CD4-positive, alpha-beta T cell treated with Interleukin-6 at 100 ng/mL for 8 hours (primary cell): ENCODE measurements at places on chromosomes 4 and X.

GRCh38 chr4:6749340-6750171, 33.0 kb upstream of the KIAA0232 start:
- no peak for DNase-seq

DNA sequence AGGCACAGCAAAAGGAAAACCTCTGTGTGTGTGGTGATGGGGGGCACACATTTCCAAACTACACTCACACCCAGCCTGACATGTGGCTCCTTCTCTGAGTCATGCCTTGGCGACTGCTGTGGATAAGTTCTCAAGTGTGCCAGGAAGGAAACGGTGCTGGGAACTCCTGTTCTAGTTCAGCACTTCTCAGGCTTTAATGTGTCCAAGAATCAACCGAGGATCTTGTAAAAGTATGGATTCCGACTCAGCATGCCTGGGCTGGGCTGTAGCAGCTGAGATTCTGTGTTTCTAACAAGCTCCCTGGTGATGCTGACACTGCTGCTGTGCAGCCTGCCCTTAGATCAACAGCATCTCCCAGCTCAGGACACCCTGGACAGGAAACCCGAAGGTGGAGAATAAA, 20.2 kb downstream of the CLNK start:
- DNase-seq = no peak

DNA sequence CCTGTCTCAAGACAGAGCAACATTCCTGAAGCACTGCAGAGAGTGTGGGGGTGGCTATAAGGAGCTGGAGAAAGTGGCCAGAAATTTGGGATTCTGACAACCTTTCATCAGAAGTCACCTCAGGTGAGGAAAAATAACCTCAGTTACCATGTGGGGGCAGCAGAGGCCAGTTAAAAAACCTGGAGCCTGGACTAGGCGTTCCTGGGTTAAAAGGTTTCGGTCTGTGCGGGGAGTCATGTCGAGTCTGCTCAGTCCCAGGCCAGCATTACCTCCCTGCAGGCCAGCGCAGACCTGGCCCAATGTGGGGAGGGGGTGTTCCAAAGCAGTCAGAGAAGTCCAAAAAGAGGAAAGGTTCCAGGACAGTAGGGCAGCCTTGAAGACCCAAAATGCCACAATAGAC, 10.9 kb upstream of the NALF2 start:
- no peak for DNase-seq

GRCh38 chrX:109672239-109672638, 47.3 kb upstream of the KCNE5 start:
- no peak for DNase-seq

DNA sequence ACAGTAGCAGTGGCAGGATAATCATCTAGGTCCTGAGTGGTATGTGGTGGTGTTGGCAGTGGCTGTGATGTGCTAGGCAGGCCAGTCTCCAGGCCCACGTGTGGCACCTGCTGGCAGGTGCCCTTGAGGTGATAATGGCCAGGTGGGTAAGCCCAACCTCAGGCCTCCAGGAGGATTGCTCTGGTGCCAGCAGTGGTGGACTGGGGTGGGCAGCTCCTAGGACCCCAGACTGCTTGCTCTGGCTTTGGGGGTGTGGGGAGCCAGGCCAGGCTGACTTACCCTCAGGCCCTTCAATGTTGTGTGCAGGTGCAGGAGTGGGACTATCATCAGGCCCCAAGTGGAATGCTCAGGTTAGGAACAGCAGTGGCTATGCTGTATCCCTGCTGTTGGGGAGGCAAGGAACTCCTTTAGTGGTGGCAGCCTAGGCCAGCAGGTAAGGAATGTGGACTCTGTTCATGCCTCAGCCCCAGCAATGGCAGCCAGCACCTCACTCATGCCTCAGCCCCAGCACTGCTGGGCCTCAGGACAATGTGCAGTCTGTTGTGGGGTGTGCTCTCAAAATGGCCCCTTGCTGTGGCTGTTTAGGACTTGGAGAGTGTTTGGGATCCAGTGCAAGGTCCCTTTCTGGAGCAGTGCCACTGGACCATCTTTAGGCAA, 24.3 kb downstream of the SERPINA7 start:
- DNase-seq = no peak

GRCh38 chrX:140697618-140698017, 11.9 kb upstream of the LINC00632 start:
- DNase-seq = no peak

DNA sequence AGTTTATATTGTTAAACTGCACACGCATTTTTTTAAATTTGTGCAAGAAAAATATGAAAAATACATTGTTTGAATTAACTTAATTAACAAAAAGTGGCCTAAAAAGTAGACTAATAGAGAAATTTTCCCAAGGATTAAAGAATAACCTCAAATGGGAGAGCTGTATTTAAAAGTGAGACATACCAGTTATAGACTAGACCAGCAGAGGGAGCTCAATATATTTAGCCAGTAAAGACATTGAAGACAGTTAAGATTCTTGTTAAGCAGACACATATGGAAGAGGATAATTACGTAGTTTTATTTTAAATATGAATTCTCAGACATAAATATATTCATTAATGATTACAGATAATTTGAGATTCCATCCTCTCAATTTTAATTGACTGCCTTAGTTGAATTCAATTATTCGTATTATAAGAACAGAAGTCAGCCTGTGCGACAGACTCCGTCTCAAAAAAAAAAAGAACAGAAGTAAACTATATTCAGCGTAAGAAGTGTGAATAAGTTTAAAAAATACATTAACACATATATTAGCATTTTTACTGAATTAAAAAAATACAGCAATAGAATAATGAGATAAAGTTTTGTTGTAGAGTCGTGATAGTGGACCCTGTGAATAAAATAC, 64.8 kb downstream of the GLRA3 start:
- DNase-seq = no peak

DNA sequence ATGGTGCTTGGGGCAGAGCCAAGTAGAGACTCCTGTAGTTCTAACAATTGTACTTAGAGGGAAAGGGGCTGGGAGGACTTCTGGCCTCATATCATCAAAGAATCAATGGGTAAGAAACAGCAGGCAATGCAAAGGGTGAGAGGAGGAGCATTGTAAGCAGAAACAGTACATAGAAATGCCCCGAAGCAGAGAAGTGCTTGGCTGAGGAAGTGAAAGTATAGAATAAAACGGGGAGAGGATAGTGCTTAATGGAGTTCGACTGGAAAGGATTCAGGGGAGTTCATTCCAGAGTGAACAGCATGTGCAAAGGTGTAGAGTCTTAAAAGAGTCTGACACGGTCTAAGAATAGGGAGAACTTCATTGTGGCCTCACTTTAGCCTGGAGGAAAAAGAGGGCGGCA, 103.0 kb downstream of the SYNPO2 start:
- no peak for DNase-seq

DNA sequence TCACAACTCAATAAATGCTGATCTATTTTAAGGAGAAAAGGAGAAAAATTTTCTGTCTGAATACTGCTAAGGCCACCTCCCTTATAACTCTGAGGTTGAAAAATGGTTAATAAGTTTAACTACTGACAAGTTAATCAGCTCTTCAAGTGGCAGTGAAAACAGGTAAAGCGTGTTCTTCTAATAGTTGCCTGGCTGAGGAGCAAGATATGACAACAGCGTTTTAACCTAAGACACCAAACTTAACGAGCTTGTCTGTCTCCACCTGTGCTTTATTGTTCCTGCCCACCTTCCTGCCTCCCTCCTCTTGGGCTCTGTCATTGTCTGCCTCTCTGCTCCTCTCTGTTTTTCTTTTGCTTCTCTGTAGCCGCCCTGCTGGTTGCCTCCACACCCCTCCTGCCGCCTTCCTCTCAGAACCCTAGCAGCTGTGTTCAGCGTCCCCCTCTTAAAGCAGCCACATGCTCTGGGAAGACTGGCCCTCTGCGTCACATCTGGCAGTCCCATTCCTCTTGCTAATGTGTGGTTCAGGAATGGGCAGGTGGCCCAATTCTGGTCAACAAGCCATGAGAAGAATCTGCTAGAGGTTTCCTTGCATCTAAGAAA, 4.3 kb upstream of the TSPAN5 start:
- DNase-seq = peak; percentile 39

DNA sequence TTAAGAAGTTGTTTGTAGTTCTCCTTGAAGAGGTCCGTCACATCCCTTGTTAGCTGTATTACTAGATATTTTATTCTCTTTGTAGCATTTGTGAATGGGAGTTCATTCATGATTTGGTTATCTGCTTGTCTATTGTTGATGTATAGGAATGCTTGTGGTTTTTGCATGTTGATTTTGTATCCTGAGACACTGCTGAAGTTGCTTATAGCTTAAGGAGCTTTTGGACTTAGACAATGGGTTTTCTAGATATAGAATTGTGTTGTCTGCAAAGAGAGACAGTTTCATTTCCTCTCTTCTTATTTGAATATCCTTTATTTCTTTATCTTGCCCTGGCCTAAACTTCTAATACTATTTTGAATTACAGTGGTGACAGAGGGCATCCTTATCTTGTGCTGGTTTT, 52.1 kb upstream of the GRID2 start:
- DNase-seq = no peak

DNA sequence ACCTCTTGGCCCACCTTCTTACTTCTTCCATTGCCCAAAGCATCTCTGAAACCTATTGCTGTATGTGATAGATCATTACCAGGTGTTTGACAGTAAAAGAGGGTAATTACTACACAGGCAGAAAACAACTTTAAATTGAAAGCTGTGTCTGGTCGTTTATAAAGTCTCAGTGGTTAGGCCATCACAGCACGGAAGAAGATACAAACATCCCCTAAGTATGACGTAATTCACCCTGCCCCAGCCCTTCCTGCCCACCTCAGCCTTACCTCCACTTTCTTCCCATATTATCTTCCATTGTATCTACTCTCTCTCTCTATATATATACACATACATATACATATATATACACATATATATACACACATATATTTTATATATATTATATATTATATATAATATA, 805.8 kb upstream of the PABPC4L start:
- DNase-seq = no peak

- DNase-seq = peak; percentile 12
Measured at GRCh38 chrX:140762061-140762460, 52.5 kb downstream of the LINC00632 start.

DNA sequence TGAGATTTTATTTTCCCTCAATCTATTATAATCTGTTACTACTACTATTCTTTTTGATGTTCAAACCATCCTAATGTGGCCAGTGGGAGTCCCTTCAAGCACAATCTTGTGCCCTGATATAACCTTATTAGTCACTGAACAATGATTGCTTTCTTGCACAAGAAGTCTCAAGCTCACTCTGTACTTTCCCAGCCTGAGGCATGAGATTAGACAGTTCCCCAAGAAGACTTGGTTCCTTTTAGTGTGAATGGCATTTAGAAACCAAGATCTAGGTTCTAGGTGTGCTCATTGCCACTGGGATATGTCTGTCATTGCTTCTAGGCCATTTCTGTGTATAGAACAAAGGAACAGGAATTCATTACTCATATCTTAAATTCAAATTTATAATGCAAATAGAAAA, 28.0 kb upstream of the RBM41 start:
- no peak for DNase-seq

- no peak for DNase-seq
Measured at GRCh38 chrX:119231936-119232445, 4.1 kb upstream of the PGRMC1 start.

DNA sequence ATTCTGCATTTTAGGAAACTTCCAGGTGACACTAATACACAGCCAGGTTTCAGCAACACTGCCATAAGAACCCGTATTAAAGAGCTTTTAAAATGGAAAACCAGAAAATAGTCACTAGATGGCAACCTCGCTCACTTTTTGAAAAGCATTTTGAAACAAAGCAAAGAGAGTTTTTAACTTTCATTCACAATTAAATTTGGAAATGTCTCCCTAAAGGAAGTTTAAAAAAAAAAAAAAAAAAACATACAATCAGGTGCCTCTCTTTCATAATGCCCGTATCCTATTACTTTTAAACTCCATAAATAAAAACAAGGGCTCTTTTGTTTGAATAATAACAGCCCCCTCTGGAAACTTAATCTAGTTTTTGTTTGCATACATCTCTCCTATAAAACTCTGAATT, 20.3 kb downstream of the MEPE start:
- no peak for DNase-seq

GRCh38 chr4:26181616-26182015, 139.2 kb upstream of the RBPJ start:
- DNase-seq = no peak

- DNase-seq = no peak
Measured at GRCh38 chr4:30802622-30803323, 82.6 kb downstream of the PCDH7 start.

DNA sequence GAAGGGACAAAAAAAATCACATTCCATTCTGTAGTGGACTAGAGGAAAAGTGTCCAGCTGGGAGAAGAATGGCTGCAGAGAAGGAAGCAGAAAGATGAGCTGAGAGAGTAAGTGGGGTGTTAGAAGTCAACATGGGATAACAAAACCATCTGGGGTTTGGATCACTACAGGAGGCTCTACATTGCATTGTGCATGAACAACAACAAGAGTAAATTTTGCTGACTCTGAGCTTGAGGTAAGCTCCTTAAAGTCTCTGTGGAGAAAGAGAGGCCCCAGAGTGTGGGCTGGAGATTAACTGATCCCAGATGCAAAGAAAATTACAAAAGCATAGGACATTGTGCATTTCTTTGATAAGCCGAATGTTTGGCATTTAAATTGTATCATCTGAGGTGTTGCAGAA, 128.9 kb downstream of the UGT8 start:
- no peak for DNase-seq

- no peak for DNase-seq
Measured at GRCh38 chr4:1204286-1204827, 32.0 kb upstream of the SPON2 start.

GRCh38 chrX:153780678-153781427, at the start of gene SRPK3:
TSS of gene SRPK3 (plus strand) at chrX:153781041. CDS start at chrX:153781087, 46 bp downstream.
- DNase-seq = no peak

GRCh38 chr4:149521611-149522425, 293.8 kb downstream of the IQCM start:
- no peak for DNase-seq

DNA sequence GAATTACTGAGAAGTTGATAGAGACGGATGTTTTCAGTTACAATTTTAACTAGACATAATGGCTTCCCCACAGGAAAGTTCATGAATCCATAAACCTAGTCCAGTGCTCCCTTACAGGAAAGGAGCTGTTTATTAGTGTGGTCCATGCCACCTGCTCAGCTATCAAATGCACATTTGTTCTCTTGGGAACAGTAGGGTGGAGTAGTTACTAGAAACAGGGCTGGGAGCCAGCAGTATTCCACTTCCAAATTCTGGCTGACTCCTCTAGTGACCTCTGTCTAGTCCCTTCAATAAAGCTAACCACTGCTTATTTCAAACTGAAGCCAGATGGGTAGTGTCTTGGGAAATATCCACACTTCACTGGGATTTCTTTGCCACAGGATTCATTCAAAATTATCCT, 88.4 kb upstream of the TLL1 start:
- DNase-seq = no peak

DNA sequence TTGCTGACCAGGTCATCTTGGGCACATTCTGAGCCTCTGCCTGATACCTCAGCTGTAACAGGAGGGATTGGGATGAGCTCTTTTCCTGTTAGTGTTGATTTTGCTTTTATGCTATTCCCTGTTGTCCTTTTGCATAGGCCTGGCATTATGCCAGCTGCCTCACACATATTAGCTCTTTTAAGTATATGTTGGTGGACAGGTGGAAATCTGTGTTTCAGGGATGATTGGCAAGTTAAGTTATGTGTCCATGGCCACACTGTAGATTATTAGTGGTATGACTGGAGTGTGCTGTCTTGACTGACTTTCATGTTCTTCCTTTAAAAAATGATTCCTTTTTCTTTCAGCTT, 28.9 kb downstream of the NSD2 start:
- DNase-seq = no peak
